ENCODE measurements at places on chromosomes 5 and 9.

DNA sequence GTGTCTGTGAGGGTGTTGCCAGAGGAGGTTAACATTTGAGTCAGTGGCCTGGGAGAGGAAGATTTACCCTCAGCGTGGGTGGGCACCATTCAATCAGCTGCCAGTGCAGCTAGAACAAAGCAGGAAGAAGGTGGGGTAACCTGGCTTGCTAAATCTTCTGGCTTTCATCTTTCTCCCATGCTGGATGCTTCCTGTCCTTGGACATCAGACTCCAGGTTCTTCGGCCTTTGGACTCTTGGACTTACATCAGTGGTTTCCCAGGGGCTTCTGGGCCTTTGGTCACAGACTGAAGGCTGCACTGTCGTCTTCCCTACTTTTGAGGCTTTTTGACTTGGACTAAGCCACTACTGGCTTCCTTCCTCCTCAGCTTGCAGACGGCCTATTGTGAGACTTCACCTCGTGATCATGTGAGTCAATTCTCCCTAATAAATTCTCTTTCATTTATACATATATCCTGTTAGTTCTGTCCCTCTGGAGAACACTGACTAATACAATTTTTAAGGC, 38.1 kb downstream of the PBX3 start:
- no peak for DNase-seq

GRCh38 chr5:39100851-39101396, 26.7 kb upstream of the RICTOR start:
- no peak for DNase-seq

- DNase-seq = no peak
Observed at GRCh38 chr5:126995039-126995438, 35.3 kb downstream of the MARCHF3 start.

DNA sequence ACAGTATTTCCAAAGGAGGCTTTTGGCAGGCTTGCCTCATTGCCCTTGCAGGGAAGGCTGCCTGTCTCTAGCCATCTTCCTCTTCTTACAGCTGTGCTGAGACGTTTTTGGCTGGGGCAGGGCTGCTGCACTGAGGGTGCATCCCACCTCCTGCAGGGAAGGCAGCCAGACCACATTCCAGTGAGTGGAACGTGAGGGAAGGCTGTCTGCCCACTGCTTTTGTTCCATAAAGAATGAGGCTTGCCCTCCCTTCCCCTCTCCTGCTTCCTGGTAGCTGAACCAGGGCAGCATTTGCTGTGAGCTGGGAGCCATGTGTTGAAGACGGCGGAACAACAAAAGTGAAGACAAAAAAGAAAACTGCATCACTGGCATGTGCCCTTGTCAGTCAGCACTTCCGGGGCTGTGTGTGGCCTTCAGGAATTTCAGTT, 16.8 kb downstream of the MGAT1 start:
- no peak for DNase-seq

GRCh38 chr5:78972654-78973428, 12.3 kb downstream of the ARSB start:
- DNase-seq = no peak

DNA sequence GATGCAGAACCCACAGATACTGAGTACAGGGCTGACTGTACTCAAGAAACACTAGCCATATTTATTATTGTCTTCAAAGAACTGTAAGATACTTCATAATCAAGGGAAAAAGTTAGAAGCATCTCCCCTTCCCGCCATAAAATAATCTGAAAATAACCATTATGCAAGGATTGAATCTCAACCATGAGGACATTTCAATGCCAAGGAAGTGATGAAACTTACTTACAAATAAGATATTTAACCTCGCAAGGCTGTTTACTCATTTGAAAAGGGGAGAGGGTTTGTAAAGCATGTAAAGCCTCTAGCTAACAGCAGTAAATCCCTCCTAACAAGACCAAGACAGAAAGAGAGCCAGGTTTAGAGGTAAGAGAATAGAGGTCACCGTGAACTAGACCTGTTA, 6.3 kb downstream of the MYO10 start:
- DNase-seq = no peak

- DNase-seq = no peak
Observed at GRCh38 chr5:42767491-42768105, 11.0 kb downstream of the CCDC152 start.

DNA sequence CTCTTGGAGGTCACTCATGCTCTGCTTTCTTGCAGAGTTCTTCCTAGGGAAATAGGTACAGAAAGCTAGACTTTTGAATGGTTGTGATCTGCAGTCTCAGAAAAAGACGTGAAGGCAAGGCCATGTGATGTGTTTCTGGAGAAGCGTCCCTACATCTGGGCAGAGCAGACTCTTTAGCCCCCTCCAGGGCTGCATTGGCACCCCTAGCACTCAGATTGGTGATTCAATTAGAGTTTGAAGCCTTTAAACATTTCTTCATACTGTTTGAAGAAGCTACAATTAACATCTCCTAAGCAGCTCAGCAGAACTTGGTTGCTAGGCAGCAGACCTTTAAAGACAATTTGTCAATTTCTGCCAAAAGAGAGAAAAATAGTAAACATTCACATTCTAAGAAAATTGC, 21.6 kb downstream of the JADE2 start:
- DNase-seq = no peak

- DNase-seq = no peak
Observed at GRCh38 chr5:15610216-15610615, 110.2 kb downstream of the FBXL7 start.

DNA sequence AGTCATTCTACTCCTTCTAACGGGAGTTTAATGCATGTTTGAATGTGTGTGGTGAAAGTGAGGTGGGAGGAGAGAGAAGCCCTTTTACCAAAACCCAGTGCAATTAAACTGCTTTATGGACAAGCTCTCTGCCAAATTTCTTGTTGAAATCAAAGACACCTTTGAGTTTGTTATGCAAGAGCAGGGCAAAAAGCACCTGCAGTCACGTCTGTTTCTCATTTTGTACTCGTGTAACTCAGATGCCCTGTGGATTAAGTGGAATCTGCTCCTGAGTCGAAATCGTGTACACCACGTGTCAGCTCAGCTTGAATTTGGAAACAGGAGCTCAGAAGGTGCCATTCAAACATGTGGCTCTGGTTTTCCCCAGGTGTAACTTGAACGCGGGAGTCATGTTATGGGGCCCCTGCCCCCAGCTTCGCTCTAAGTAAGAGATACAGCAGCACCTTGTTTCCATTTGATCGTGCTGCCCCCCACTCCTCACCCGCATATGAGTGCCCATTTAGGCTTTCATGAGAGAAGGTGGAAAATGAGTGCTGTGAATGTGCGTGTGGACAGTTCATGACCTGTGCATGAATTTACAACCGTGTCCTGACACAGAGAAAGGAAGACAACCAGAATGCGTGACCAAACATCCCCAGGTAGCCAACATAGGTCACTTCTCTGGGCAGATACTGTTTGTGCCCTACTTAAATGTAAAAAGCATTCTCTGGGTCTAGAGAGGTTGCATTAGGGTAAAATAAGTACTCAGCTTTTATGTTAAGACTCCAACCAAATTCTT, 347.0 kb upstream of the SLC30A5 start:
- no peak for DNase-seq

GRCh38 chr5:38466424-38467189, 89.8 kb downstream of the LIFR start:
- no peak for DNase-seq

- no peak for DNase-seq
Observed at GRCh38 chr5:171712616-171713015, 73.0 kb upstream of the SMIM23 start.

GRCh38 chr5:109721741-109722140, 32.0 kb downstream of the MAN2A1 start:
- DNase-seq = no peak

DNA sequence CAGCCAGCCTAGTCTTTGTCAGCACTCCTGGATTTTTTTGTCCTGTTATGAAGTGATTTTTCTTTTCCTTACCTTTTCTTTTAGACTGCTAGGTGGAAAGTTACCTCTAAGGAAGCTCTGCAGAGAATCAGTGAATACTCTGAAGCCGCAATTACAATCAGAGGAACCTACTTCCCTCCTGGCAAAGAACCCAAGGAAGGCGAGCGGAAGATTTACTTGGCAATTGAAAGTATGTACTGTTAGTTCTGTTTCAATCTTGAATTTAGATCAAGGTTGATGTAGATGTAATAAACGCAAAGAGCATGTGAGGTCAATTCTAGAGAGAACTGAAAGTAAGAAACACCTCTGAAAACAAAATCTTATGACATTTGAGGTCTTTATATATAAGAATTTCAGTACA, 27.0 kb upstream of the C5orf24 start:
- no peak for DNase-seq

DNA sequence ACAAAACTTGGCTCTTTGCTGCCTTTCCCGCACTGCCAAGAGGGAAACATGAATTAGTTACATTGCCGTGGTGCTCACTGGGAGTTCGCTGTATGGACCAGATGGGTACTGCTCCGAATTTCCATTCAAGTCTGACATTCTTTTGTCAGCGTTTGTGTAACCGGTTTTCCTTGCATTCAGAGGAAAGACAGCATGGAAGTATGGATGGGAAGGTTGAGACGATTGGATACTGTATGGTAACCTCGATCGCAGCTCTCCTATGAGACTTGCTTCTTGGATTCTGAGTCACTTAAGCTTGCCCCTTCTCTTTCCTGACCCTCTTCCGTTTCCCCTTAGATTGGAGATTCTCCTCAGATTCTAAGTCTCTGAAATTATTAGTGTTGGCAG, 625 bp upstream of the UBLCP1 start:
- no peak for DNase-seq

DNA sequence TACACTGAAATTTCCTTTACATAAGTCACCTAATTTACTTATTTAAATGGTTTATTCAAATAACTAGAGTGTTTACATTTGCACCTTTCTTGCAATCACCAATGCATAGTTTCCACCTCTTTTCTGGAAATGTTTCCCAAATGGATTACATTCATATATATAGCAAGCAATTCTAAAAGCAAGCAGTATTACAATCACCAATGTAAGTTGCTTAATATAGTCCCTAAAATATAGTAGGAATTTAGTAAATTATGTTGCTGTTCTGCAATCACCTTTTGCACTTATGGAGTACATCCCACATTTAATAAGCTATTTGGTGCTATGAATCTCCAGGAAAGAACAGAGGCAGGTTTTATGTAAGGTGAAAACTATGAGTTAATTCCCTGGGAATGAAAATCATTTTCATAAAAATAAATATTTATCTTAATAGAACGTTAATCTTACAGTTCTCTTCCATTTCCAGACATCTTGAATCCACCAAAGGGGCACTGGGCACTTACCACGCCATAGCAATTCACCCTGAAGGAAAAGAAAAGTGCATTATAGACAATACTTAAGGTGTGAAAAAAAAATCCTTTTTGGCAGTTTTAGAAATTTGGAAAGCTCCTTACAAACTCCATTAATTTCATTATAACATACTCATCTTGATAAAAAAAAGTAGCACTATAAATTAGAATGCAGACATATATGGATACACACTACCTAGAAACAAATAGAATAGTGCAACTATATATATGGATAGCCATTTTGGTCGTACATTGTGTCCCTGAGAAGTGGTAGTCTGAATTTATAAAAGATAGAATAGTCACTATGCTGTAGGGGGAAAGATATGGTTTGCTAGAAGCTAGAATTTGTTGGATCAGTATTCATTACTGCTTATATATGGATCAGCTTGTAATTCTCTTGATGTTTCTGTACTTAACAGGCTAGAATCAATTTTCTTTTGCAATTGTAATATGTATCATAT, 47.1 kb downstream of the ALDH1A1 start:
- DNase-seq = no peak

GRCh38 chr9:81374459-81375186, 314.7 kb downstream of the TLE1 start:
- DNase-seq = no peak

DNA sequence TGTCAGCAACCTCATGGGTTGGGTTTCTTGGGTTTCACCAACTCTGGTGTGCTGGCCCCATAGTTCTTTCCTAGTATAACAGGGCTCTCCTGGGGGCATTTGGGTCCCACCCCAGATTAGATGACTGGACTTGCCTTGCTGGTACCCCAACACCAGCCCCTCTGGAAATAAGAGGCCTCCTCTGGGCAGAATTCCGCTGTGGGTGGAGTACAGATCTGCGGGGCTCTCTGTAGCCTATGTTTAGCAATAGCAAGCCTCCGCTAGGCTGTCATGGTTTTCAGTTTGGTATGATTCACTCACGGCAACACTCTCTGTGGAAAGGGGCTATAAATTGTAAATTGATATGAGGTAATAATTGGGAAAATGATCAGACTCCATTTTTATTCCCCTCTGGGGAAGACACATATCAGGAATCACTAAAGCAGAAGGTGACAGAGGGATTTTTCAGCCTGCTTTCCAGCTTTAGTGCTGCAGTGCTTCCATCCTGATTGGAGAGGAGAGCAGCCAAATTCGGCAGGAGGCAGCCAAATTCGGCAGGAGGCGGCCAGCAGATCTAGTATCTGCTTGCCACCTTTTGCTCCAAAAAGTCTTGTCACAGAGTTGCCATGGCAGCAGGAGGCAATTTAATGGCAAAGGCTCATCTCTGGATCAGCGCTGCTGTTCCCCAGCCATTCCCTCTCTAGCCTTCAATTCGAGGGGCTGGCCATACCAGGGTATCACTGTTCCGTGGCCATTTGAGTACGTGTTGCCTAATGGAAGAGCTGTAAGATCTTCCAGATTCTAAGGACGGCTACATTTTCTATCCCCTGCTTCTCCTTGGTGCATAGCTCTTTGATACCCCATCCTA, 84.6 kb downstream of the SLC44A1 start:
- DNase-seq = no peak

DNA sequence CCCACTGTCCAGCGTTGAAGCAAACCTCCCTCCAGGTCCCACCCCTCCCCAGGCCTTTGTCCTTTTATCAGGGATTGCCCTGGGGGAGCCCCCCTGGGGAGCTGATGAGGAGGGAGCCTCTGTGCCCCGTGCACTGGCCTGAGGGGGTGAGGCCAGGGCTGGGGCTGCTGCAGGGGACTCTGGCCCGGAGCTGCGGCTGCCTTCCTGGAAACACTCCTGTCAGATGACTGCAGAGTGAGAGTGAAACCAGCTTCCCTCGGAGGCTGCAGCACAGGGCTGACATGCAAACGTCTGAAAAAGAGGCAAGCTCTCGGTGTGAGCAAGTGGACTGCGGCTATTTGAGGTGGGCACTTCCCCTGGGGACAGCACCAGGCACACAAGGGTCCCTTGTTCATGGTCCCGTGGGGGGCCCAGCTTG, 4.6 kb upstream of the TRAF2 start:
- DNase-seq = no peak

GRCh38 chr5:66436721-66437120, 159.5 kb upstream of the MAST4 start:
- DNase-seq = no peak

Measured in activated naive CD4-positive, alpha-beta T cell (primary cell).